ENCODE measurements at places on chromosomes 3 and 15. TPM values are rescaled to one million over a fixed set of nuclear protein-coding genes. Genes with fewer than 3 reads are reported as not detected.

Gene MST1
- polyA plus RNA-seq, result 133 TPM

Gene CACNA2D3
- 1.6 TPM for polyA plus RNA-seq

GRCh38 chr3:172383306-172383796 is 64.9 kb downstream of the GHSR start:
- no peak for DNase-seq

Gene MYZAP
- 5.3 TPM for polyA plus RNA-seq

DNA sequence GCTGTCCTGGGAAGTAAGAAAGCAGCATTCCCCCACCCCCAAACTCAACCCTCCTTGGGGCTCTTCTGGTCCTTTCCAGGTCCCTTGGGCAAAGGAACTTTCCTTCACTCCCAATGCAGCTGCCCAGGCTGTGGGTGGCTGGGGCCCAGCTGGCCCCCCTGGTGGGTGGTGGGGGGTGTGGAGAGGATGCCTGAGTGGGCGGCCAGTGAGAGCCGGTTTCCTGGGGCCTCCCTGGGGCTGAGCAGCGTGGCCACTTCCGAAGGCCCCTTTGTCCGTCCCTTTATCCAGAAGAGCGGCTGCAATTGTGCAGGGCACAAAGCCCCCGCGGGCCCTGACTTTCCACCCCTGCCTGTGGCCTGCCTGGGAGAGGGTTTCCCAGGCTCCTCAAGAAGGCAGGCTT is 61.0 kb downstream of the RHCG start:
- no peak for DNase-seq

Gene CGGBP1
- polyA plus RNA-seq, result 152 TPM

DNA sequence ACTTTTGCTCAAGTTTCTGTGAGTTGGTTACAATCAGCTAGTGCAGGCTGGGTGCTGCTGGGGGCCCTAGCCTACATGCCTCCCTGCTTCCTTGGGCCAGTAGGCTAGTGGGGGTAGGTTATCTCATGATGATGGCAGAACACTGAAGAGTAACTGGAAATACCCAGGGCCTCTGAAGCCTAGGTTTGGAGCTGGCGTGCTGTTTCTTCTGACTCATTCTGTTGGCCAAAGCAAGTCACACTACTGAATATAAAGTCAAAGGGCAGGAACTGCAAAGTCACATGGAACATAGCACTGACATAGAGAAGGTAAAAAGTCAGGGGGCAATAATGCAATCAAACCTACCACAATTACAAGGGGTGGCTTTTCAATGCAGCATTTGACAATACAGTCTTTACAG is 34.5 kb downstream of the RASGRP1 start:
- no peak for DNase-seq

Gene ACP3
- polyA plus RNA-seq, result 86.3 TPM

Gene IL5RA
- polyA plus RNA-seq, result 0.73 TPM

GRCh38 chr3:193711523-193711963 is 118.5 kb downstream of the OPA1 start:
- no peak for DNase-seq

DNA sequence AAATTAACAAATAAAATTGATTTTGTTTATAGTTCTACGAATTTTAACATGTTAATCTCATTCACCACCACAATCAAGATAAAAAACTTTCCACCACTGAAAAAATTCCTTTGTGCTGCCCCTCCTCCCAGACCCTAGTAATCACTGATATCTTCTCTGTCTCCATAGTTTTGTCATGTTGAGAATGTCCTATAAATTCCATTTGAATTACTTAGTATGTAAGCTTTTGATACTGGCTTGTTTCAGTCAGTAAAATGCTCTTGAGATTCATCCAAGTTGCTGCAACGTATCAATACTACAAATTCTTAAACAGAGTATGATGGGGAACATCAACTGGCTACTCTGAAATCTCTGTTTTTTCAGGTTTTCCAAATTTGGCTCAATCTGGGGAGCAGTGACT is 129.6 kb downstream of the CTNNB1 start:
- no peak for DNase-seq

Gene TTC21A
- 16.2 TPM for polyA plus RNA-seq

Gene TRIM59
- 25.9 TPM for polyA plus RNA-seq

DNA sequence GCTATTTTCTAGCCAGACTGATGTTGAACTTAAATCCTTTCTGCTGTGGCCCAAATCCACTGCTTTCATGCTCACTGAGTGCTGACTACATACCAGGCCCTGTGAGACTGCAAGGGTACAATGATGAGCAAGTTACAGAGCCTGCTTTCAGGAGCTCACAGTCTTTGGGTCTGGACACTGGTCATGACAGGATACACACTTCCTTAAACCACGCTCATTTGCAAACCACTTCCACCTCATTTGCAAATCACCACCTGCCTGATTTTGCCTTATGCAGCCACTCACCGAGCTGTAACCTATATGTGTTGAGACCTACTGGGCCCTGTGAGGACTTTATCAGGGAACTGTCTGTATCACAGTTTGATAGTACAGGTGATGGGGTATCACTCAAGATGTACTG is 50.2 kb upstream of the LRRC58 start:
- DNase-seq, result no peak

DNA sequence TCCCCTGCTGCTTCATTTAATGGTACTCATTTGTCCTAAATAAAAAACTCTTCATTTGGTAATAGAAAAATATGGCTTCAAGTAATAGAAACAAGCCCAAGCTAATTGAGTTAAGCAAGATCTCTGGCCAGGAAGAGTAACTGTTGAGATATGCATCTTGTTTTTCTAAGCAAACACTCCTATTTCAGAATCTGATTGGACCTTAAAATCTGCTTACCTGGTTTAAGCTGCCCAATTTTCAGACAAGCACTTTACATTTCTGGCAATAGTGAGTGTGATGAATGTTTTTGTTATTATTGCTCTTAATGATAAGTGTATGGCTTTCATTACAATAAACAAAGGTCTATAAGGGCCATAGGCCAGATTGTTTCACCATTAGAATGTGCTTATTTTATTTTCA is 86.2 kb downstream of the CMSS1 start:
- no peak for DNase-seq

- no peak for DNase-seq
Observed at GRCh38 chr3:32281570-32282106, 43.2 kb downstream of the CMTM8 start.

- no peak for DNase-seq
Observed at GRCh38 chr15:38182900-38183299, 69.7 kb upstream of the SPRED1 start.

Gene NEIL1
- 29.2 TPM for polyA plus RNA-seq

DNA sequence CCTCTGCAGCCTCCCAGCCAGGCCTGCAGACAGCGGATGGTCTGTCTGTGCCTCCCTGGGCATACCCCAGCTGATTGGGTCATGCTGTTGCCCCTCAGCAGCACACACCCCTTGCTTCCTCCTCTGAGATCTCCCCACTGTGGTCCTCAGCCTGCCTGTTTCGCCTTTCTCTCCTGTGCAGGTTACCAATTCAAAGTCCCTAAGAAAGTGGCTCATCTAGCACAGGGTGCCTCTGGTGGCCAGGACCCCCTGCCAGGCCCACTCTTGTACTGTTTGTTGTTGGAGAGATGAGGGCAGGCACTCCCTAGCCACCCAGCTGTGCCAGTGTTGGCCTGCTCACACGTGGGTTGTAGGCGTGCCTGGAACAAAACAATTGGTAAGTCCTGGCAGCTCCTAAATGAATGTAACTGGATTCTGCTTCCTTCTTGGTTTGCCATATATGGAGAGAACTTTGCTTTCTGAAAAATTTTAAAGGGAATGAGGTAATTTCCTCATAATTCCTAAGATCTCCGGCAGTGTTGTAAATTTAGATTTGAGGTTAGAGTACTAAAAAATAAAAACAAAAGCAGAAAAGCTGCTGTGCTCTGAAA is 213.2 kb upstream of the IL12A start:
- no peak for DNase-seq

- no peak for DNase-seq
Observed at GRCh38 chr3:171954690-171955383, 84.5 kb upstream of the FNDC3B start.

Gene ADGRG7
- polyA plus RNA-seq, result not detected

DNA sequence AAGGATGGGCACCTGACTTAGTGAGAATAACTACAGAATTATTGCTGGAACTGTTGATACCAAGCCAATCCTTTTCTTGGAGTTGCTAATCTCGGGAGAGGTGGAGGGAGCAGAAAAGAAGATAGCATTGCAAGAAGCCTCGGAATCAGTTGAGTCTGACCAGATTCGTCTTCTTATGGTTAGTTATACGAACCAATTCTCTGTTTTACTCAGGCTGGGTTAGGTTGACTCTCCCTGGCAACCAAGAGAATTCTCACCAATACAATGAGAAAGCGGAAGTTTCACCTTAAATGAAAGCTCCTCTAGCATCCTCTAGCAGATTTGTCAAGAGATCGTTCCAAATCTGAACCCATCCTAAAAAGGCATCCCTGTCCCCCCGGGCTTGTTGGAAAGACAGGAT is 43.5 kb upstream of the UBE2E1 start:
- DNase-seq, result no peak

DNA sequence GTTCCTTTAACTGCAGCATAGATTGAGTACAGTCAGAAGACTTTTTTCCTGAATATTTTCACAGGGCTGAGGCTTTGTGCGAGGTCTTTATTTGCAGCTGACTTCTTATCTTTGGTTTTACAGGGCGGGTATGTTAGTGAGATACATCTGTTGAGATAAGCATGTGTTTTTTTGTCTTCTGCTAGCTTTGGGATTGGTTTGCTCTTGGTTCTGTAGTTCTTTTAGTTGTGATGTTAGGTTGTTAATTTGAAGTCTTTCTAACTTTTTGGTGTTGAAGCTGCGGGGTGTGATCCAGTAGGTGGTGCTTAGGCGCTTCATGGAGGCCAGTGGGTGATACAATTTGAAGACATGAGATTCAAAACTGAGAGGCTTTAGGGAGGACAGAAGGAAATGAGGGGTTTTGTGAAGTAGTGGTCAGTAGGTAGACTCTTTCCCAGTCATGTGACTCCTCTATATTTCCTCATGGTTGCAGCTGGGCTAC is 67.9 kb upstream of the TNFSF10 start:
- DNase-seq, result no peak

Gene OSTN
- 8.1 TPM for polyA plus RNA-seq

- no peak for DNase-seq
Observed at GRCh38 chr15:26882112-26882511, 15.2 kb downstream of the GABRA5 start.

Gene MNS1
- polyA plus RNA-seq, result 35.2 TPM

DNA sequence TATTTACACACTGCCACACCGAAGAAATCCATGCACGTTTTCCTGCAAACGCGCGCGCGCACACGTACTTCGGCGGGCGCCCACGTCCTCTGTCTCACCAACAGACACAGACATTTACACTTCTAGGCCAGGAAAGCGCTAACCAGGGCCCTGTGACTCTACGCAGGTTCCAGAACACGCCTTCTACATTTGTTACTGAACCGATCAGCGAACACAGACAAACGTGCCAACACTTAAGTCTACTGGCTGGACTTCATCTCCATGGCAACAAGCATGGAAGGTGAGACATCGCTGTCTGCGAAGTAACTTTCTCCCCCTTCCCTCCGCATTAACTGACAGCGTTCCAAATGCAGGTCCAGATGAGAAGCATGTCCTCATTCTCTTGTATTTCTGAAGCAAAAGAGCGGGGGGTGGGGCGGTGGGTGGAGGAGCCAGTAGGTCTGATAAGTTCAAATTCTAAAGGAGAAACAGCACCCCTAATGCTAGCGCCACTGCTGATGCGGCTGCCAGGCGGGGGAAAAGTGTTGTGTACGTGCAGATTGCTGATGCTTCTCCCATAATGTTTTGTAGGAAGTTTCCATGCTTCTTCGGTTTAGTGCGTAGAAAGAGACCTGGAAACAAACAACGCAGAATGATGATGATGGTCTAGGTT is at the start of gene CTXN2:
Gene CTXN2, plus strand, starts transcription at position 92 of the 652 bp plus-strand sequence. CDS start 9,636 bp downstream, outside the sequence.
- no peak for DNase-seq

Gene GOLGA8J
- polyA plus RNA-seq, result 2.9 TPM

Gene BLM
- 17.7 TPM for polyA plus RNA-seq

DNA sequence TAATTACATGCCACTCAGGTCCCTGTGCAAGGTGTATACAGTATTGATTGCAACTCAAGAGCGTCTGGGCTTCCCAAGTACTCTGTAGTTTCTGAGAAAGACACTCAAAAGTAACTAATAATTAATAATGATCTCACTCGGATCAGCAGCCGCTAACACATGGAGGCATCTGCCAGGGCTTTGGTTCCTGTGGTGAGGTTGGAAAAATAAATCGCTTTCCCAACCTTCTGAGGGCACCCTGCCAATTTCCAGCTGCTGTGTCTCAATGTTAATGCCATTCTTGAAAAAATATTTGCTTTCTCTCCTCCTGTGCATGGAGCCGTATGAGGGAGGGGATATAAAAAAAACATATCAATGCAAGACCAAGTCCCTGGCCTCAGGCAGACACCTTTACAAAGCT is 116.5 kb upstream of the SLC2A2 start:
- DNase-seq, result no peak

DNA sequence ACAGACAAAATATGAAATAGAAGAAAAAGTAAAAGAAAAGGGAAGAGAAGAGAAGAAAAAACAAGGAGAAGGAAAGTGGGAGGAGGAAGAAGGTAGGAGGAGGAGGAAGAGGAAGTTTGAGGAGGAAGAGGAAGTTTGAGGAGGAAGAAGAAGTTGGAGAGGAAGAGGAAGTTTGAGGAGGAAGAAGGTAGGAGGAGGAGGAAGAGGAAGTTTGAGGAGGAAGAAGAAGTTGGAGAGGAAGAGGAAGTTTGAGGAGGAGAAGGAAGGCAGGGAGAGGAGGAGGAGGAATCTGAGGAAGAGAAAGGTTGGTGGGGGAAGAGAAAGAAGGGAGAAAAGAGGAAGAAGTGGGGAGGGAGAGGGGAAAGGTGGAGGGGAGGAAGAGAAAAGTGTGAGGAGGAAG is 169.2 kb upstream of the RORA start:
- no peak for DNase-seq

Gene PIF1
- 17.9 TPM for polyA plus RNA-seq

Gene RTP1
- polyA plus RNA-seq, result not detected

Gene DUOX1
- polyA plus RNA-seq, result 7.8 TPM
